ENCODE measurements at places on chromosomes 3 and 15.

- no peak for DNase-seq
Measured at GRCh38 chr15:42064271-42064670, 30.1 kb downstream of the PLA2G4D start.

GRCh38 chr3:120410541-120410940 lies 40.3 kb downstream of the FSTL1 start:
- no peak for DNase-seq

- DNase-seq = no peak
Measured at GRCh38 chr3:52506266-52506966, 11.3 kb downstream of the STAB1 start.

DNA sequence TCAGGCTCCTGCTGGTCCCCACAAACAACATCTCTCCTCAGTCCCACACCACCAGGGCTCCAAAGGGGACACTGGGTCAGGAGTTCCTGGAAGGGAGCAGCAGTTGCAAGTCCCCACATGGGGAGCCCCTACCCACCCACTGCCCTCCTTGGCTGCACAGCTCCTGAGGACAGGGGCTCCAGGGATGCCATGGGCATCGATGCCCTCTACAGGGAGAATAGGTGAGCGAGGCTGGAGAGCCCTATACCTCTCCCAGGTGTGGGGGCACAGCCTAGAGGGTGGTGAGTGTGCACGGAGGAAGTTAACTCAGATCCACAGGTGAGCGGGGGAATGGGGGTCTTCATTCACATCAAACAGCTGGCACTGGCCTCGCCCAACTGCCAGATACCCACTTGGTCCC lies 141.2 kb upstream of the LINGO1 start:
- DNase-seq = no peak

DNA sequence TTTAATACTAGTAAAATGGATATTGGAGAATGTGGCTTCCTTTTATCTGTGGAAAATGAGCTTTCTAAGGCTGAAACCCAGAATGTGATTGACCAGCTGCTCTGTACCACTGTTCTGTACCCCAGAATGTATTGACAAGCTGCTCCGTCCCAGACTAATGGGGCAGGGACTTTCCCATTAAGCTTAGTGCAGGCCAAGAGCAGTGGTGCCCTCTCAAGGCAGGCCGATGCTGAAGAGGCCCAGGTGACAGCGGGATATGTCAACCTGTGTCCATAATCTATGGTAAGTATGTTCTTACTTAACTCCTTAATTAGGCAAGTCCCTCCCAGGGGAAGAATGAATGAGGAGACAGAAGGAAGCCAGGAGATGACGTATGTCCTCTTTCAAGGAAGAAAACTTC lies 31.1 kb downstream of the SGO1 start:
- DNase-seq = no peak

DNA sequence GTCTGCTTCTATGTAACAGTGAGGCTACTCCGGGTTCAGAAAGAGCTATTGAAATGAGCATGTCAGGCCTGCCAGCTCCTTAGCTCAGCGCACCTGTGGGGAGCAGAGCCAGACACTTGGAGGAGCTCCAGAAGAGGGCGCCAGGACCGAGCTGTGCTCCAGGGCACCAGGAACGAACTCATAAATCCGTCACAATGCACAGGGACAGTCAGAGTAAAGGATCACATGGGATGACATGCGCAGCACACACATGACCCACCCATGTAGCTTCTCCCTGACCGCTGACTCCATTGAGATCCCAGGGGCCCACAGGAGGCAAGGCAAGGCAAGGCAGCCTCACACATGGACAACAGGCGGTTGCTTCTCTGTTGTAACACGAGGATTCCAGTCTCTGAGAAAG lies 26.0 kb upstream of the GNB5 start:
- no peak for DNase-seq

DNA sequence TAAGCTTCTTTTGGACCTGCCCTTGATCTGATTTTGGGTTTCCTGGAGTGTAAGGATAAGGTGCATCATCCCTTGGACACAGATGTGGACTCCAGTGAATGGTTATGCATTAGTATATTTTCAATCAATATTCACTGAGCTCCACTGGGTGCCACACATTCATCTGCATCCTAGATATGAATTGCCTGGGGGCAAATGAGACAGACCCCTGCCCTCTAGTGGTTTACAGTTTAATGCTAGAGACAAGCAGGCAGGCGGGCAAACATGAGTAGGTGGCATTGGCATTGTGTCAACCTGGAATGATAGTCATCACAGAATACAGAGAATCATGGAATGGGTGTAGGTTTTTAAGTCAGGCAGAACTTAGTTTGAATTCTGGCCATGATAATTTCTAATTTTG lies 252.5 kb upstream of the SOX14 start:
- DNase-seq = no peak

- no peak for DNase-seq
Measured at GRCh38 chr3:15808679-15809310, 11.0 kb upstream of the ANKRD28 start.

DNA sequence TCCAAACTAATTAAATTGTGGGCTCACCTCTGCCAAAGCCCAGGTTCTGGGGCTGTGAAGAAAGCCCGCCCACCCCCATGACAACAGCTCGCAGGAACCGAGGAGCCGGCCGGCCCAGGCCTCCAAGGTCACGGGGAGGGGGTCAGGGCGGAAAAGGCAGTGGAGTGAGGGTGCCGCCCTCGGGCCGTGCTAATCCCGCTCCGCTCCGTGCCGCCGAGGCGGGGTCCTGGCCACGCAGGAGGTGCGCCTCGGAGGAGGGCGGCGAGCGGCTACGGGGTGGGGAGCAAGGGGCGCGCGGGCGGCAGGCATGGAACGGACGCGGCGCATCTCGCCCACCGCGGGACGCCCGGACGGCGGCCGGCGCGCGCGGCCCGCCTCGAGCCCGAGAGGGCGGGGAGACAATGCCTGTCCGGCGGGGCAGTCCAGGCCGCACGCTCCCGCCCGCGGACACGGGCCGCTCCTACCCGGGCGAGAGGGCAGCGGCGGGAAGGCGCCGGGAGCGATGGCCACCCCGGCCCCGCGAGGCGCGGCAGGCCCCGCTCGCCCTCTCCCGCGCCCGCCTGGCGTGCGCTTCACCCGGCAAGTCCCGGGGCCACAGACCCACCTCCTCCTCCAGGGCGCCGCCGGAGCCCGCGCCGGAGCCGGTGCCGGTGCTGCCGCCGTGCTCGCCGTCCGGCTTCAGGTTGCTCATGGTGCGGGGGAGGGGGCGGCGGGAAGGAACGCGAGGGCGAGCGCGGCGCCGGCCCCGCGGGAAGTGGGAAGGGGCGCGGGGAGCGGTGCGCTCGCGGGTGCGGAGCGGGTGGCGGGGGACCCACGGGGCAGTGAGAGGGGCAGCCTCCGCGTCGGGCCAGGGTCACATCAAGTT lies 528 bp downstream of the RBPMS2 start:
- no peak for DNase-seq

DNA sequence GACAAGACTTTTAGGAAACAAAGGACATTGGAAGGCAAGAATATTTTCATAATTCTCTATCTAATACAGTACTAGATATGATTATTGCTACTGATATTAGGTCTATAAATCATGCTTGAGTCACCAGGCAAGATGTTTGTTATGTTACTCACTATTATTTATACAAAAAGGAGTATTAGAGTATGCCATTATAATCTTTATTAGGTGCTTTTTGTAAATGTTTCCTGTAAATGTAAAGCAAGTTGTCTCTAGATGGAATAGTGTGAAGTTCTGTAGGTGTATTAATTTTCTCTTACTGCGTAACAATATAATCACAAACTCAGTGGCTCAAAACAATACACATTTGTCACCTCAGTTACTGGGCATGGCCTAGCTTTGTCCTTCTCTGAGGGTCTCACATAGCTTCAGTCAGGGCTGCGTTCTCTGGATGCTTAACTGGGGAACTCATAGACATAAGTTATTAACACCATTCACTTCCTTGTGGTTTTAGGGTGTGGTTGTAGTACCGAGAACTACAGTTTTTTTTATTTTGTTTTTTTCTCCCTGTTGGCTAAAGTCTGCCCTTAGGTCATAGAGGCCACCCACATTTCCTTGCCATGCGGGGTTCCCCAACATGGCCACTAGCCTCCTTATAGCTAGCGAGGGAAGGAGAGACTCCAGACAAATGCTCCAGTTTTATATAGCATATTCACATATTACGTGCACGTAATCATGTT lies 20.3 kb upstream of the MAP3K13 start:
- DNase-seq = no peak

GRCh38 chr3:414063-414462 lies 217.5 kb downstream of the CHL1 start:
- no peak for DNase-seq

- DNase-seq = no peak
Measured at GRCh38 chr3:169365993-169366915, 297.3 kb downstream of the MECOM start.

DNA sequence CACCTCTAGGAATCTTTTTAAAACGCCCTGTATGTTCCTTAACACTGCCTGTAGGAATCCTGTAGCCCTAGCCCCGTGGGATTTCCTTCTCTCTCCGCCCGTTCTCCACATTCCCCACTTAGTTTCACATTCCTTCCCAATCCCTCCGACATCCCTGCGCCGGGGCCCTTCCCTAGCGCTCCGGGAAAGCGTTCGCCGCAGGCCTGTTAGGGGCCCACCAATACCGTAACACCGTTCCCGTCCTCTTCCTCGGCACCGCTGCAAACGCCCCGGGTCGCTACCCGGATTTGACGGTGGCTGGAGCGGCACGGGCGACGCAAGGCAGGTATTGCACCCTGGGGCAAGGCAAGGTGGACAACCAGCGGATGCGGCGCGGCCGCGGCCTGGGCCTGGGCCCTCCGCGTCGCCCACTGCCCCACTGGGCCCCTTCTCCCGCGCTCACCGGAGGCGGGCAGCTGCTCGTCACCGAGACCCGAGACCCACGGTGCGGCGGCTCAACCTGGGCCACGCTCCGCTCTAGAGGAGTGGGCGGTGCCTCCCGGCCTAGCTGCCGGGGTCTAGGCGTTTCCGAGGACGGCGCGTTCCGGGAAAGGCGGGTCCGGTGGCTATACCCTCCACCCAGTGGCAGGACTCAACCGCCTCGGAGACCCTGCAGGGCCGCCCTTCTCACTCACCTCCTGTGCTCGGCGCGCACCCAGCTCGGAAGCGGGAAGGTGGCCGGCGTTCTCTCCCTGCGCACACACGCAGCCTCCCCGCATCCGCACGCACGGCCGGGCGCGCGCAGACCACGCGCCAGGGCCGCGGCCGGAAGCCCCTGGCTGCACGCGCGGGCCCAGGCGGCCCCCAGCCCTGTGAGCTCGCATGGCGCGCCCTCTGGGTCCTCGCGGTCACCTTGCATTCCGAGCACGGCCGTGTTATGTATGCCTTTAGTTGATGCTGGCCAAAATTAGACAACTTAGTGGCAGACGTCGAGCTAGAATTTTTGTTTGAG lies at the start of gene B3GALNT1:
TSS of gene B3GALNT1 (minus strand) at position 789 of the 991 bp plus-strand sequence. CDS start 18,595 bp downstream, outside the sequence.
- no peak for DNase-seq

- DNase-seq = peak; percentile 23
Measured at GRCh38 chr3:20040548-20041196, 426 bp downstream of the KAT2B start.

DNA sequence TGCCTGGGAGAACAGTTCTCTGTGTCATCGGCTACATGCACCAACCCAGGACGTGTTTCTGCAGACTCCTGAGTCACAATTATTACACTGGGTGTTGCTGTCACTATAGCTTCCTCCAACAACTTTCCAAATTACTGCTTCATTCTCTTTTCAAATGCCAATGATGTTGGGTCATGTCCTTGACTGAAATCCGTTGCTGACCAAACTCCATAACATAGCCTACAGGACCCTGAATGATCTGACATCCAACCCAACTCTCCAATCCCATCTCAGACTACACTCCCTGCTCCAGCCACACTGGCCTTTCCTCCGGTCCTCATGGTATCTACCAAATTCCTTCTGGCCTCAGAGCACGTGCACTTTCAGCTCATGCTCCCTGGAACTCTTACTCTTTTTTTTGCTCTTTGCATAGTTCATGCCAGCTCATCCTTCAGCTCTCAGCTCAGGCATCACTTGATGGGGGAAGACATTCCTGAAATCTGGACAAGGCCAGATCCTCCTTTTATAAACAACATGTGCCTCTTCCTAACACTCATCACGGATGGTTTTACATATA lies 108.8 kb upstream of the PTPRG start:
- DNase-seq = no peak

DNA sequence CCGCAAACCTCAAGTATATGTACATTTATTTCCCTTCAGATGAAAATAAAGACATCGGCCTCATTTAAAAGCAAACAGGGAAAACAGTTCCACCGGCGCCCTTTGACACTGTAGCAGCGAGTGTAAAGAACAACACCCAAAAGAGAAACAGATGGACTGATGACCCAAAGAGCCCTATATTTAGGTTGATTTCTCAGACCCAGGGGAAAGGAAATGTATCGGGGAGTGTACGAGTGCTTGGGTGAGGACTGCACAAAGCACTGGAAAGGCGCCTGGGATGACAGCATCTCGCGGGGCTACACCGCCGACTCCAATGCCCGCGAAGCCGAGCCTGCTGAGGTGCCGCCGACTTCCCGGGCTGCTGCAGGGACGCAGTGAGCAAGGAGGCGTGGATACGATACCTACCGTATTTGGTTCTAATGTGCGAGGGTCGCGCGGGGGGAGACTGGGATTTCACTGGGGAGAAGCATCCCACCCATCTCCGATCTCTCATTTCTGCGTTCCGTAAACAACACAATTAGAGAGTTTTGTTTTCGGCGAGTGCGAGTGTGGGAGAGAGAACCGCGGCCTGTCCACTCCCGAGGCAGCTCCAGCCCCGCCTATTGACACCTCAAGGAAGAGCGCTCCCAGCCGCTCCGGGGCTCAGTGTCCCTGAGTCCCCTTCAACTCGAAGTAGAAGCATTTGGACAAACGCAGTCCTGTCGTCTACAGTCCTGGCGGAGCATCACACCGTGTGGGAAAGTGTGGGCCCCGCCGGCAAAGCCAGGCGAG lies 2.0 kb downstream of the MECOM start:
- DNase-seq = no peak

DNA sequence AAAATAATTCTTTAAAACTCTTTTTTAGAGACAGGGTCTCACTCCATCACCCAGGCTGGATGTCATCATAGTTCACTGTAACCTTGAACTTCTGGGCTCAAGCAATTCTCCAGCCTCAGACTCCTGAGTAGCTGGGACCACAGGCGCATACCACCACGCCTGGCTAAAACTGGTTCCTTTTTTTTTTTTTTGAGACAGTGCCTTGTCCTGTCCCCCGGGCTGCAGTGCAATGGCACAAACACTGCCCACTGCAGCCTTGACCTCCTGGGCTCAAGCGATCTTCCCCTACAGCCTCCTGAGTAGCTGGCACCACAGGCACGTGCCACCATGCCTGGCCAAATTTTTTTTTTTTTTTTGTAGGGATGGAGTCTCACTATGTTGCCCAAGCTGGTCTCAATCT lies 23.7 kb upstream of the FURIN start:
- no peak for DNase-seq

GRCh38 chr3:139456386-139456785 lies 19.9 kb downstream of the RBP2 start:
- no peak for DNase-seq

- no peak for DNase-seq
Measured at GRCh38 chr15:70539409-70539808, 223.9 kb downstream of the UACA start.

- no peak for DNase-seq
Measured at GRCh38 chr3:2317521-2317920, 218.9 kb downstream of the CNTN4 start.

GRCh38 chr3:196970547-196971093 lies 2.0 kb upstream of the PIGZ start:
- DNase-seq = no peak
